Left lung (tissue), 14 donors: ENCODE measurements at places on chromosomes 5 and 9. TPM values are rescaled to one million over a fixed set of nuclear protein-coding genes. Genes with fewer than 3 reads are reported as not detected.
A peak's percentile ranks its signal among the peaks of the same experiment; 100 is the strongest.

The WNT8A gene
- not detected for polyA plus RNA-seq

The PCDHGB5 gene
- 9.3 TPM for polyA plus RNA-seq

DNA sequence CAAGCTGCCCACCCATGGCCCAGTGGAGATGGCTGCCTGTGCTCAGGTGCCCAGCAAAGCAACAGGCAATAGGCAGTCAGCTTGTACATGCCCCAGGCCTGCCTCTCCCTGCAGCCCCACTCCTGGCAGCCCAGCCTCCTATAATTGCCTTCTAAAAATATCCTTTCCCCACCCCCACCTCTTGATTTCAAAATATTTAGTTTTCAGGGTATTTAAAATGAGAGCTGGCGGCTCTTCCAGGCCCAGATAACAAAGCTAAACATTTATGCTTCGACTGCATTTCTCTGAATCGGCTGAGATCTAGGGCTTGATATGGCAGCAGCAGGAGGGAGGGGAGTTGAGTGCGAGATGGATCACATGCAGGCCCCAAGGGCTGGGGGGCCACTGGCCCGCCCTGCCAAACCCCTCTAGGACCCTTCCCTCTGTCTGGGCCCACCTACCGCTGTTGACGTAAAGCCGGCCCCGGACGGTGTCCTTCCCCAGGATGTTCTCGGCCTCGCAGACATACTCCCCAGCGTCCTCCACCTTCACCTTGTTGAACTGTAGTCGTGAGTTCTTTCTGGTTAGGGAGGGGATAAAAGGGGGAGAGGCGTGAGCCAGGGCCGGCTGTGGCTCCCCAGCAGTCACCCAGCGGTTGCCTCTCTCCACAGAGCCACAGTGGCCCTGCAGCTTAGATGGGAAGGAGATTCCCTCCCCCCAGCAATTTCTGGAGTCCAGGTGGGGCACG, 85.0 kb downstream of the PSD2 start:
- peak; percentile 90 for DNase-seq

DNA sequence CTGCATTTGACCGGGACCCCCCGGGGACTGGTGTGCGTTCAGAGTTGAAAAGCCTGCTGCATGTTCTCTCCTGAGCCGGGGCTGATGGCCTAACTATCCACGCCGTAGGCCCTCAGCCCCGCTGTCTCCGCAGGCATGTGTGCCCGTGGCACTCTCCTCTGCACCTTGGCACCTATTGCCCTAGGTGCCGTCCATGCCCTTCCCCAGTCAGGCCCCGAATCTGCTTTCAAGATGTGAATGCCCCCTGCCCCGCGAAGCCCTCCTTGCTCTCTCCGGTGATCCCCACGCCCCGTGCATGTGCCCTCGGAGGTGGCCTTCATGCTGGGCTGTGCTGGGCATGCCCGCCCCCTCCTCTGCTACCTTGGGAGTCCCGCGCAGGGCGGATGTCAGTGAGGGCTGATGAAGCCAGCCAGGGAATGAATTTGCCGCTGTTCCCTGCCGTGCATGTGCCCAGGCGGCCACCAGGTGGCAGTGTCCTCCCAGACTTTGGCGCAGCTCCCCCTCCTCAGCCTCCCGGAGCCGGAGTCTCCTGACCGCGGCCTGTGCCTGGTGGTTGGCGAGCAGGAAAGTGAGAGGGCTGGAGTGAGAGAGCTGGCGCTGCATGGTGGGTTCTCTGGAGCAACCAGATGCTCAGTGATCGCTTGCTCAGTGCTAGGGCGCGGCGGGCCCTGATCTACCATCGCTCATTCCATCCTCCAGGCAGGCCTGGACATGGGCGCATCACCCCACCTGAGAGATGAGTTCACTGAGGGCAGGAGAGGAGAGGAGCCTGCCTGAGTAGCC, 112.9 kb upstream of the LMX1B start:
- peak; percentile 70 for DNase-seq

DNA sequence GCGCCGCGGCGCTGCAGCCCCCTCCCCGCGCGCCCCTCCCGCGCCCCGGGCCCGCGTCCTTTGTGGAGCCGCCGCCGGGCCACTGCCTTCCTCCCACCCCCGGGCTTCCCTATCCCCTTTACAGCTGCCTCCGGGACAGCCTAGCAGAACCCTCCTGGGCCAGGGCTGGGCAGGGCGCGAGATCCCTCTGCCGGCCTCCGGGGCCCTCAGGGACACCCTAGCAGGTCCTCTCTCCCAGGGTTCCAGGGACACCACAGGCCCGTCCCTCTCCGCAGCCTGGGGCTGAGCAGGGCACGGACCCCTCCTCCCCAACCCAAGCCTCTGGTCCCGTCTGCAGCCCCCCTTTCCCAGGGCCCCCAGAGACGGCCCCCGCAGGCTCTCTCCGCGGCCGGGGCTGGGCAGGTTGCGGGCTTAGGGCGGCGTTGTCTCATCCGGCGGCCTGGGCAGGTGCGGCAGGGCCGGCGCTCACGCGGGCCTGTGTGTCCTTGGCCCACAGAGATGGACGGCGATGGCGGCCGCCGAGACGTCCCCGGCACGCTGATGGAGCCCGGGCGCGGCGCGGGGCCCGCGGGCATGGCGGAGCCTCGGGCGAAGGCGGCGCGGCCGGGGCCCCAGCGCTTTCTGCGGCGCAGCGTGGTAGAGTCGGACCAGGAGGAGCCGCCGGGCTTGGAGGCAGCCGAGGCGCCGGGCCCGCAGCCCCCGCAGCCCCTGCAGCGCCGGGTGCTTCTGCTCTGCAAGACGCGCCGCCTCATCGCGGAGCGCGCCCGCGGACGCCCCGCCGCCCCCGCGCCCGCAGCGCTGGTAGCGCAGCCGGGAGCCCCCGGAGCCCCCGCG, 710 bp downstream of the WNK2 start:
- no peak for DNase-seq

DNA sequence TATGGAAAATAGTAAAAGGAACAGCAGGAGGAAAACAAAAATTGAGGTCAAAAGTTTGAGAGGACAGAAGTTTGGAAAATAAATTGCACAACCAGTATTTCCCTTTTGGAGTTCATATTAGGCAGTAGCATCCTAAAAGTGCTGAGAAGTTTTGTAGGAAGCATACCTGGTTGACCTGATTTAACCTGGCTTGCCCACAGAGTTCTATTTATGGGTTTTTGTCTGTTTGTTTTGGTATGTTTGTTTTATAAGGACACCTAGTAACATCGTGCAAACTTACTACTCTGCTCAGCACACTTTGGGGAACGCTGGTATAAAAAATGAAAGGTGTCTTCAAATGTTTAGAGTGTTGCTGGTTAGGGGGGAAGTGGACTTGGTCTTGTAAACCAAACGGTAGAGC, 15.1 kb downstream of the ADRB2 start:
- DNase-seq = no peak

The MEGF10 gene
- polyA plus RNA-seq = 1.1 TPM

DNA sequence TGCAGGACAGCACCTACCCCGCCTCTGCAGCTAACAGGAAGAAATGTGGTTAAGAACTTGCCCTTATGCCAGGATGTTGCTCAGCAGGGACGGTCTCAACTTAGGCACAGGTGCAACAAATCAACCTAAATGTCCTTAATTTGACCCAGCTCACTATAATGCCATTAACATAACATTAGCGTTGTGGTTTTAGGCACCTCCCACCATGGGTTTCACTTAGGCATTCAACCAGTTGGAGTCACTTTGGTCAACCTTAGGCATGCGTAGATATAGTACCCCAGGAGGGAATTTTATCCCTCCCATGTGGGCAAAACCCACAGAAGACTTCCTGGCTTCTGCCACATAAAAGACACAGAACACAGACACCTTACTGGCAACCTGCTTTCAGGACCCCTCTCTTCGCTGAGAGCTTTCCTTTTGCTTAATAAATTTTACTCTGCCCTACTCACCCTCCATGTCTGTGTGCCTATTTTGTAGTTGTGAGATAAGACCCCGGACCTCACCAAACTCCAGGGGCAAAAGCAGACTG, 8.7 kb upstream of the ERAP1 start:
- no peak for DNase-seq

The EDIL3 gene
- 35.3 TPM for polyA plus RNA-seq

- no peak for DNase-seq
These were observed 6.6 kb upstream of the FAT2 start for GRCh38 chr5:151597749-151598148.

GRCh38 chr5:135174315-135175096, 140.5 kb upstream of the PITX1 start:
- no peak for DNase-seq

DNA sequence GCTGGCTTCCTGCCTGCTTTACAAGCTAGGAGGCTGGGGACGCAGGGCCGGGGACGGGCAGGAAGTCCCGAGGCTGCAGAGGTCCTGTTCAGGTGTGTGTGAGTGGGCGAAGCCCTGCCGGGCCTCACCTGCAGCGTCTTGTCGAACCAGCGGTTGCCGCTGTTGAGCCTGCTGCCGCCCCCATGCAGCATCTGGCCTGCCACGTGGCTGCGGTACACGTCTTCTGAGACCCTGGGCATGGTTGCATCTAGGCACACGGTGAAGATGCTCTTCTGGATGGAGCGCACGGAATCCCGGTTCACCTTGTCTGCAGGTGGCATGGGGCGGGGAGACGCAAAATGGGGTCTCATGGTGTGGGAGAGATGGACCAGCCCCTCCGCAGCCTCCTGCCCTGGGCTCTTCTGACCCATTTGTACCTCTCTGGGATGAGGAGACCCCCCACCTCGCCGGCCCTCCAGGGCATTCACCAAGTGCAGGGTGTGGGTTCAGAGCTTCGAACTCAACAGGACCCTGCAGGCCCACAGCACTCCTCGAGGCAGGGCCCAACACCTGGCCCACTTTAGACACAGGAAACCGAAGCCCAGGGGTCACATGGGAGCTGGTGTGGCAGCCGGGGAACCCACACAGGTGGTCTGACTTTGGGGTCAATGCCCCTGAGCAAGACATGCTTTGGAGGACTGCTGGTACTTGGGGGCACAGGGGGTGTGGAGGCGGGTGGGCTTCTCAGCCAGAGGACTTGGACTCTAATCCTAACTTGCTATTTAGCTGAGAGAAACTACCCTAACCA, 10.0 kb downstream of the CRAT start:
- no peak for DNase-seq

DNA sequence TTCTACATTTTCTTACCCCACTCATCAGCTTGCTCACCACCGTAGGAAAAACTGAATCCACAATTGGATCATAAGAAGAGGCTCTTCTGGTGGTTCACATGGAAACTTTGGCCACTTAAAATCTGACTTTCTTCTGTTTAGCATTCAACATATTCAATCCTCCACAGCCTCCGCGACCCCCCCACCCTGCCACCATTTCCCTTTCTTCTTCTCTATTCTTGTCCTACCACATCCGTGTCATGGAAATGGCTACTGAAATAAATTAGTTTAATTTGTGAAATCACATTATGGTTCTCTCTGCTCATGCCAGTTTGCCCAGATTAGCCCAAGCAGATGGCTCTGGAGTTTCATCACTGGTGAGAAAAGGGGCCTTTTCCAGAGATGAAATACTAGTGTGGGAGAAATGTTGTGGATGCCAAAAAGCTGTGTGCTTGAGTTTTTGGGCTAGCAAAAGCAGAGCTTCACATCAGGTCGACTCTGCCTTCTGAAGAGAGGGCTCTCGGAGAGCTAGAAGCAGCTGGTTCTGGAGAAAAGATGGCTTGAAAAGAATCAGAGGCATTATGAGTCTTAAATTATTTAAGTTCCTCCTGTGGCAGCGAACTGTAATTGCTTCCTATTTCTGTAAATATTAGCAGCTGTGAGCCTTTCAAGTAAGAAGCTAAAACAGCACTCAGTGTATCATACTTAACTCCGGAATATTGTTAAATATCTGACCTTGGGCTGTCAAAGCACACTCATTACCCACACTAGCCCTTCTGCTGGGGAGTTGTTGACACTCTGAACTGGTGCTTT, 107.1 kb downstream of the MAT2B start:
- no peak for DNase-seq

- DNase-seq = no peak
These were observed 92.0 kb downstream of the SPOCK1 start for GRCh38 chr5:137407090-137407489.

DNA sequence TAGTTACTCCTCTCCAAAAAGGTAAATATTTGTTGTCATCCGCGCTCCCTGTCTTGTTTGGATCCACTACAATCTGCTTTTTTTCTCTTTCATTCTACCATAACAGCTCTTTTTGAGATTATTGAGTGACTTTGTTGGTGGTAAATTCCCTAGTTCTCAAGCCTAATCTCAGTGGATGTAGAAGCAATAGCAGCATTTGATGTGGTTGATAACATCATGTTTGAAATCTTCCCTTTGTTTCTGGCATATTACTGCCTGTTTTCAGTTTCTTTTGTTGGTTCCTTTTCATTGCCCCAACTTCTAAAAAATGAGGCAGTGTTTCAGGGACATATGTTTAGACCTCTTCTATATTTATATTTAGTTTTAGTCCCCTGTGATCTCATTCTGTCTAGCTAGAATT, 8.9 kb downstream of the CDC42SE2 start:
- DNase-seq = no peak

DNA sequence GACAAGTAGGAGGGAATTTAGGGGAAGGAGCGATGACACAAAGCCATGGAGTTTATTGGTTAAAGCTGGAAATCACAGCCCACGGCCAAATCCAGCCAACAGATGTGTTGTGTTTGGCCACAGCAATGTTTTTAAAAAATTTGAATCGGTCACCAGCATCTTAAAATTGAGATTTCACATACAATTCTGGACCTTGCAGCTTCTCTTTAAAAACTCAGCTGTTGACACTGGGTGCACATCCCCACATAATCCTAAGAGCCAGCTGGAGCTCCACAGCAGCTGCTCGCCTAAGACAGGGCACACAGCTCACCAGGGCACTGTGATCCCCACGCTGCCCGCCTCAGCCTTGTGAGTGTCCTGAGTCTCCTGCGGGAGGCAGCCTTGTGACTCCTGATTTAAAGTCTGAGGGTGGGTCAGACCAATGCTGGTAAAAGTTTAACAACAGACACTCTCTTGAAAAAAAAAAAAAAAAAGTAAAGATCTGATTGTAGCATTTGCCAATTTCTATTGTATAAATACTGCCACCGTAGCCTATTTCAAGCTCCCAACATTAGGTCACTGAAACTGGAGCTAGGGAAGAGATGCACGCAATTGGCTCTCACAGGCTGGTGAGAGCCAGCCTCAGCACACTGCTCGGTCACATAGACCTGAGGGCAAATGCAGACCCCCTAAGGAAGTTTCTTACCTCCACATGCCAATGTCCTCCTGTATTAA, 124.8 kb downstream of the HSD17B3 start:
- peak; percentile 75 for DNase-seq

- no peak for DNase-seq
These were observed 46.2 kb upstream of the ANKRD55 start for GRCh38 chr5:56279291-56279690.

DNA sequence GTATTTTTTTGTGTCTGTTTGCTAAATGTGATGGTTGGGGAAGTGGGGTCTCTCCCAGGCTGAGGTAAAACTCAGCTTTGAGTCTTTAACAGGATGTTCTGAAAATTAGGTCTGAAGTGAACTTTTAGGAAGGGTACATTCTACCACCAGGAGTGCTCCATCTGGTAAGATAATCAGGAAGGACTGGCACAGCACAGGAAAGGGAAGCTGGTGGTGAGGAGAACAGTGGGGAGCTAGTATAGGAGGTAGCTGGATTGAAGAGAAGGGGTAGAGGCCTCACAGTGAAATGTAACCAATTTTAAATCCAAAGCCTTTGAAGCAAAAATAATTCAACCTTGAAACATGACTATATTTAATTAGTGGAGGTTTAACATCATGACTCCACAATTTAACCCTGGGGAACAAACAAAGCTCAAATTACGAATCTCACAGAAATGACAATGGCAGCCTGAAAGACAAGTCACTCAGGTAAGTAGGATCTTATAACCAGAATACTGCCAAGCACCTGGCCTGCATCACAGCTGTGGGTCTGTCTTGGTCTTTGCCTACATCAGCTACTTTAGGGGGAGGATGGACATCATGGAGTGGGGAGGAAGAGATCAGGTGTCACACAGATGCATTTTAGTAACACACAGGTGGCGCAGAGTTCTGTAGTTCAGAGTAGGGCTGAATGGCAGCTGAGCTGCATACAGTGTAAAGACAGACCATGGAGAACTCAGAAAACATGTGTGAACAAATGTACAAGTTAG, 445.3 kb downstream of the DMRT2 start:
- DNase-seq = no peak
